ENCODE measurements at places on chromosomes 2 and 18.
A peak's percentile ranks its signal among the peaks of the same experiment; 100 is the strongest.

DNA sequence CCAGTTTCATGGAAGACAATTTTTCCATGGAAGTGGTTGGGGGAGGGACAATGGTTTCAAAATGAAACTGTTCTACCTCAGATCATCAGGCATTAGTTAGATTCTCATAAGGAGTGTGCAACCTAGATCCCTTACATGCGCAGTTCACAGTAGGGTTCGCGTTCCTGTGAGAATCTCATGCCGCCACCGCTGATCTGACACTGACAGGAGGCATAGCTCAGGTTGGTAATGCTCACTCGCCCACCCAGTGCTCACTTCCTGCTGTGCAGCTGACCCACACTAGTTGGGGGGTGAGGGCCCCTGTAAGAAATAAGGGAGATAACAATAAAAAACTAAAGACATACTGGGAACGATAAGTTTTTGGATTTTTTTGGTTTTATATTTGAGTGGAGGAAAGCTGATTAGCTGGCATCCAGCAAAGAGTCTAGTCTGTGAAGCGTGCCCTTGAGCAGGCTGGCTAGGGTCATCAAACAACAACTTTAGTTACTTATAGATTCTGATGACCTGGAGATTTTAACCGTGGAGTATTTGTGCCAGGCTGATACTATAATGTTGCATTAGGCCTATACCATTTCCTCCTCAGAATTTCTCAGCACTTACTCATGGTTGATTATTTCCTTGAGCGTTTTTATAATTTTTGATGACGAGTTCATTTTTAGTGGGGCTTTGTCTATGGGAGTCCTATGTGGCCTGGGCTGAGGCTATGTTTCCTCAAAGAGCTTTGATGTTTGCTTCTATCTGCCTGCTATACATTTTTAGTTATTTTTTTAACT lies 6.3 kb upstream of the MCFD2 start:
- no peak for DNase-seq

DNA sequence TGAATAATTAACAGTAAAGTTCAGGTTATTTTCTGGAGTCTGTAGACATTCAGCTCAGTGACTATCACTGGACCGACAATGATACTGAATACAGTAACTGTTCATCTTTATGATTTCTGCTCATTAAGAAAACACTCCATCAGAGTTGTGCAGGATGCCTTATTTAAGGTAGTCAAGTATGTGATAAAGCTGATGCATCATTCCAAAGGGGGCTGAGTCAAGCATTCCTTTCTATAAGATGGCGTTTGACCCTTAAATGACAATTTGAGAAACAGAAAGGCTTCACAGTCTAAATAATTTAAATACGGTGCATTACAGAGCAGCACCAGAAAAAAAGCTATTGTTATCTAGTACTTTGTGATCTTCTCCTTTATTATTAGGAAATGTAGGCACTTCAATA lies 131.1 kb downstream of the CDH2 start:
- DNase-seq = no peak

- no peak for DNase-seq
Measured at GRCh38 chr18:1995041-1995612, 576.2 kb downstream of the METTL4 start.

- DNase-seq = no peak
Measured at GRCh38 chr2:197514754-197515153, 1.1 kb upstream of the MOB4 start.

GRCh38 chr2:182652326-182652725 lies 63.7 kb upstream of the DNAJC10 start:
- DNase-seq = peak; percentile 56

DNA sequence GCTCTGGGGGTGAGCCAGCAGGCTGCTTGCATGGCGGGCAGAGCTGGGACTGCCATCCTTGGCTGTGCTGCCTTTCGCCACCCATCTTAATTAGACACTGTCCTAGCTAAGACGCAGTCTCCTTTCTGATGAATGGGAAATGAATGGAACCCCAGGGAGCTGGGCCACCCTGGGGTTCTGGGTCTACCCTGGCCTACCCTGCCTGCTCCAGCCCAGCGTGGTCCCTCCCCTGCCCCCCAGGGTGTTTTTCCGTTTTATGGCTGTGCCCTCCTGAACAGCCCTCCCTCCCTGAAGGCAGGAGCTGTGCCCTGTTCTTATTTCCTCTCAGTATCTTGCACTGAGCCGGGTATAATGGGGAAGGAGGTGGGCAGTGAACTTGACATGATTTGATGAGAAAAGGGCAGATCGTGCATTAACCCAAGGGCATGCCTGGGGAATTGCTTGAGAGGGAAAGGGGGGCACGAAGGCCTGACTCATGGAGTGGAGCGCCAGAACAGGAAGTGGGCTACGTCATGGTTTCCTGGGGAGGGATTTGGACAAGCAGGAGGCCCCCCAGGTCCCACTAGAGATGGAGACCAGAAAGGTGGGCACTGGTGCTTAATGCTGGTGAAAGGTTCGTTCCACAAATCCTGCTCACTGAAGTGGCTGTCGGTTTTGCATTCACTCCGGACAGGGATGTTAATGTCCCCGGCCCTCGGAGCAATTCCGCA lies 165.0 kb downstream of the KLHL29 start:
- DNase-seq = no peak

DNA sequence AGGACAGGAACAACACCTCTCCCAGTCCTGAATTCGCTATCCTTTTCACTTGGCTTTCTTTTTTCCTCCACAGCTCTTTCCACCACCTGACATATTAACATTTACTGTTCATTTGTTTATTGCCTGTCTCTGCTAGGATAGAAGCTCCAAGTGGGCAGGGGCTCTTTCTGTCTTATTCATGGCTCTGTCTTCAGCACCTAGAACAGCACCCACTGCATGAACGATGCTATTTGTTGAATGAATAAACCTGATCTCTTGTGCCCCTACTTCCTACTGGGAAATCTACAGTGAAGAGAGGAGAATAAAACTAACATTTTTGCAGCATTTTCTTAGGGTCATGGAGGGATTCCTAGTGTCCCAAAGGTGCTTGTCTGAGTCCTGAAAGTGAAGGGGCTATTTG lies 24.4 kb upstream of the GAREM2 start:
- DNase-seq = no peak

DNA sequence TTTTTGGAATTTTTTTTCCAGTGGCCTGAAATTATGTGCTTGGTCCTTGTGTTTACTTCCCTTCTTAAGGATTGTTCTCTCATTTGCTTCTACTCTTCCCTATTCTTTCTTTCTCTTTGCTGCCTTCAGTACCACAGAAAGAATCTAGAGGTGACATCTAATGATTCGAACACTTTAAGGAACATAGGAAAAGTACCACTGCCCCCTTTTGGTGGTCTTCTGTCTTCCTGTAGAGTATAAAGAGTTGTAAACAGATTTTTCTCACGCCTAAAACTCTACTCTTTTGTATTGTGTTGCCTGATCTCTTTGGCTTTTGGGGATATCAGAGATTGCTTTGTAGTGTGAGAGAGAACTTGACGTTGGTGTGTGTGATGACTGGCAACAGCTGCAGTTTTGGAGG lies 7.0 kb upstream of the SCTR start:
- no peak for DNase-seq
